Esophagus squamous epithelium (tissue), 5 donors: ENCODE measurements at places on chromosomes 5 and 9. TPM values are rescaled to one million over a fixed set of nuclear protein-coding genes. Genes with fewer than 3 reads are reported as not detected.
A peak's percentile ranks its signal among the peaks of the same experiment; 100 is the strongest.

Gene HRCT1
- not detected for total RNA-seq

Gene PLAA
- 27.7 TPM for total RNA-seq

Gene OR1Q1
- not detected for total RNA-seq

Gene ENTPD8
- not detected for total RNA-seq

Gene CHSY3
- not detected for total RNA-seq

Gene RACK1
- 1,915 TPM for total RNA-seq

Gene NSA2
- 76.1 TPM for total RNA-seq

- peaks cover 45% of the 10 kb centered on the region for H3K4me1 ChIP-seq
- DNase-seq = no peak
These were observed at the start of gene PROB1 for GRCh38 chr5:139394654-139395566. TSS of gene PROB1 (minus strand) at chr5:139395104. CDS start at chr5:139395081, 23 bp downstream.

- H3K4me3 ChIP-seq = no peak overlapping the region
- H3K27me3 ChIP-seq = no peaks in the 10 kb centered on the region
- H3K4me1 ChIP-seq = peaks cover 9% of the 10 kb centered on the region
- no peak overlapping the region for H3K27ac ChIP-seq
These were observed 20.6 kb upstream of the NEURL1B start for GRCh38 chr5:172620506-172620905.

GRCh38 chr5:160082614-160083500 is 36.4 kb downstream of the PWWP2A start:
- no peaks in the 10 kb centered on the region for H3K4me1 ChIP-seq
- H3K27ac ChIP-seq = no peak overlapping the region
- peaks cover 16% of the 10 kb centered on the region for H3K36me3 ChIP-seq

DNA sequence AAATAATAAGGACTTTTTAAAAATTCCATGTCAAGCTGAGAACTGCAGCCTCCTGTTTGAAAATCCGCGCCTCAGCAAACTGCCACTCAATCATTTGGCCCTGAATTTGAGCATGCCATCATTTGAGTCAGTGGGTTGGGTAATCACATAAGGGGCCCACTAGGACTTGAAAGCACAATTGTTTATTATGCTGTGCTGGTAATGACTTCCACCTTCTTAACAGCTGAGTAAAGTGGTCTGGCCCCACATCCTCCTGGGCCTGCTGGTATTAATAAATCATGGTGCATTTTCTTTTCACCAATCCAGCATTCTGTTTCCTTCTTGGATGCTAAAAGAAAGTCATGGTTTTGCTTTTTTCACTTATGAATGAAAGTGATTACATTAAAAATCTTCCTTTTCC is 103.0 kb upstream of the CTSL start:
- H3K4me3 ChIP-seq = no peak overlapping the region
- no peak for DNase-seq
- H3K27me3 ChIP-seq = no peaks in the 10 kb centered on the region
- no peaks in the 10 kb centered on the region for H3K36me3 ChIP-seq

GRCh38 chr5:116130976-116131375 is 46.2 kb downstream of the COMMD10 start:
- no peaks in the 10 kb centered on the region for H3K36me3 ChIP-seq
- H3K27me3 ChIP-seq = no peaks in the 10 kb centered on the region
- no peak overlapping the region for H3K27ac ChIP-seq
- no peak for DNase-seq
- no peak overlapping the region for H3K4me3 ChIP-seq

DNA sequence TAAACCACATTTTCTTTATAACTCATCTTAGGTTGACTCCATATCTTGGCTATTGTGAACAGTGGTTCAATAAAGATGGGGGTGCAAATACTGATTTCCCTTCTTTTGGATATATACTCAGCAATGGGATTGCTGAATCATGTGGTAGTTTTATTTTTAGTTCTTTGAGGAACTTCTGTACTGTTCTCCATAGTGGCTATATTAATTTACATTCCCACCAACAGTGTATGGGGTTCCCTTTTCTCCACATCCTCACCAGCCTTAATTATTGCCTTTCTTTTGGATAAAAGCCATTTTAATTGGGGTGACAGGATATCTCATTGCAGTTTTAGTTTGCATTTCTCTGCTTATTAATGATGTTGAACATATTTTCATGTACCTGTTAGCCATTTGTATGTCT is 107.7 kb upstream of the EQTN start:
- no peak for DNase-seq
- no peak overlapping the region for H3K4me3 ChIP-seq
- H3K4me1 ChIP-seq = peaks cover 24% of the 10 kb centered on the region
- no peak overlapping the region for H3K27ac ChIP-seq
- no peaks in the 10 kb centered on the region for H3K27me3 ChIP-seq
- no peaks in the 10 kb centered on the region for H3K36me3 ChIP-seq

- H3K27me3 ChIP-seq = no peaks in the 10 kb centered on the region
- no peaks in the 10 kb centered on the region for H3K36me3 ChIP-seq
- H3K4me3 ChIP-seq = no peak overlapping the region
- no peaks in the 10 kb centered on the region for H3K4me1 ChIP-seq
- peak overlapping the region; percentile 84 for H3K27ac ChIP-seq
These were observed 8.5 kb downstream of the SPINK9 start for GRCh38 chr5:148343603-148344487.

GRCh38 chr9:17783227-17783626 is 204.4 kb downstream of the SH3GL2 start:
- DNase-seq = no peak
- no peaks in the 10 kb centered on the region for H3K36me3 ChIP-seq

GRCh38 chr5:174172566-174172965 is 127.1 kb downstream of the NSG2 start:
- no peak overlapping the region for H3K27ac ChIP-seq
- DNase-seq = no peak
- H3K4me1 ChIP-seq = no peaks in the 10 kb centered on the region
- no peaks in the 10 kb centered on the region for H3K27me3 ChIP-seq
- H3K36me3 ChIP-seq = no peaks in the 10 kb centered on the region

- no peak overlapping the region for H3K27ac ChIP-seq
- H3K4me1 ChIP-seq = peaks cover 35% of the 10 kb centered on the region
- H3K36me3 ChIP-seq = no peaks in the 10 kb centered on the region
- no peaks in the 10 kb centered on the region for H3K27me3 ChIP-seq
These were observed 3.3 kb downstream of the TMEM268 start for GRCh38 chr9:114614373-114614772.

DNA sequence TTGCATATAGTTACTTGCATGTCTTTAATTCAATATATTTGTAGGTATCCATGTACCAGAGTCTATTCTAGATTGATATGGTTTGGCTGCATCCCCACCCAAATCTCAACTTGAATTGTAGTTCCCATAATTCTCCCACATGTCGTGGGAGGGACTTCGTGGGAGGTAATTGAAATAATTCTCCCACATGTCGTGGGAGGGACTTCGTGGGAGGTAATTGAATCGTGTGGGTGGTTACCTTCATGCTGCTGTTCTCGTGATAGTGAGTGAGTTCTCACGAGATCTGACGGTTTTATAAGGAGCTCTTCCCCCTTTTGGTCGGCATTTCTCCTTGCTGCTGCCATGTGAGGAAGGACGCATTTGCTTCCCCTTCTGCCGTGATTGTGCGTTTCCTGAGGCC is 16.5 kb downstream of the FBXL7 start:
- H3K27me3 ChIP-seq = no peaks in the 10 kb centered on the region
- H3K27ac ChIP-seq = no peak overlapping the region
- no peaks in the 10 kb centered on the region for H3K36me3 ChIP-seq

DNA sequence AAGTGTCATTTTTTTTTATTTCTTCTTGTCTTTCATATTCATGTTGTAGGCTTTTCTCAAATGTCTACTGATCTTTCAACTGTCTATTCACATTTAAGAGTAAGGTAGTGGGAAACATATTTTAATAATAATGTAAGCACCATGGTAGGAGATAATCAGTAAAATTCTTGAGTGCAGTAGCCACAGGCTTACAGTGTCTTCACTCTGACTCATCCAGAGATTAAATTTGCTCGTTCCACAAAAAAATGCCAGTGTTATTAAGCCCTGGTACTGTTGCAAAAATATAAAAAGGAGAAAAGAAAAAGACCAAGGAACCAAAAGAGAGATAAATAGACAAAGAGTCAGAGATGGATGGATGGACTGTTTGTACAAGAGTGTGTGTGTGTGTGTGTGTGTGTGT is 43.0 kb downstream of the PARP8 start:
- no peak overlapping the region for H3K27ac ChIP-seq
- H3K36me3 ChIP-seq = no peaks in the 10 kb centered on the region
- DNase-seq = no peak
- H3K27me3 ChIP-seq = no peaks in the 10 kb centered on the region

- DNase-seq = no peak
- H3K27ac ChIP-seq = no peak overlapping the region
- H3K4me3 ChIP-seq = peak overlapping the region; percentile 5
- H3K27me3 ChIP-seq = no peaks in the 10 kb centered on the region
- no peaks in the 10 kb centered on the region for H3K36me3 ChIP-seq
These were observed 1.0 kb downstream of the ZDHHC11 start for GRCh38 chr5:849651-850301.

GRCh38 chr5:119913425-119913824 is 284.1 kb downstream of the FAM170A start:
- H3K4me3 ChIP-seq = no peak overlapping the region
- no peak for DNase-seq
- no peaks in the 10 kb centered on the region for H3K4me1 ChIP-seq
- no peaks in the 10 kb centered on the region for H3K36me3 ChIP-seq
- no peaks in the 10 kb centered on the region for H3K27me3 ChIP-seq

DNA sequence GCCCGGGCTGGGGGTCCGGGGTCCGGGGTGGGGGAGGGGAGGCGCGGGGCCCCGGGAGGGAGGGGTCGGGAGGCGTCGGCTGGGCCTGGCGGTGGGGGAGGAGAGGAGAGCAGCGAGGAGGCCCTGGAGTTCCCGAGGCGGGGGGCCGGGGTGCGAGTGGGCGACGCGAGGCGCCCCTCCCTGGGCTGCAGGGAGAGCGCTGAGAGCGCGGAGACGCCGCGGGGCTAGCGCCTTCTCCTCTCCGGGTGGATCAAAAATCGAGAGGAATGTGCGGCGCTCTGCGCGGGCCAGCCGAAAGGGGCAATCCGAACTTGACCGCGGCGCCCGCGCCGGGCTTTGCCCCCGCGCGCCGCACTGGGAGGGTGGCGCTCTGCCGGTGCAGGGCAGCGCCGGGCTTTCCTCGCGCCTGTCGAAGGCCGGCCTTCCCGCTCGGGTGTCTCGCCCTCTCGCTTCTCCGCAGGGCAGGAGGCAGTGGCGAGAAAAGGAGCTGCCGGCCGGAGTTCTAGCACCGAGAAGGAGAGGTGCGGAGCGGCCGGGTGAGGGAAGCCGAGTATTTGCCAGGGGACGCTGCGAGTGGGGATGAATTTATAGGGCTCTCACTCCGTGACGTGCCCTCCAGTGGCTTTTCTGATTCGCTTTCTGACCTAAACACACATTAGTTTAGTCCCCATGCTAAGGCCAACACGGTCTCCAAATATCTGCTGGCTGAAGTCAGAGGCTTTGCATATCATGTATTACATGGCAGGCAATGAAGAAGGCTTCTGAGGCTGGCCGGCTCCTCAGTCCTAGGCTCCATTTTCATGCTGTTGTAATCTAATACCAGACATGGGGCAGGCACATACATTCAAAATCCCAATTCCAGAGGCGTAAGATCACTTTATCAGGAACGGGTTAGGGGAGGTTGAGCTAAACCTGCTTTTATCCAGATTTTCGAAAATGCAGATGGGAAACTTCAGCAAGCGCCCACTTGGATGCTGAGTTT is 503 bp upstream of the GDNF start:
- no peaks in the 10 kb centered on the region for H3K36me3 ChIP-seq
- peak overlapping the region; percentile 48 for H3K27ac ChIP-seq
- H3K27me3 ChIP-seq = peaks cover 91% of the 10 kb centered on the region
- H3K4me3 ChIP-seq = peak overlapping the region; percentile 45
- DNase-seq = no peak
- H3K4me1 ChIP-seq = peaks cover 30% of the 10 kb centered on the region

DNA sequence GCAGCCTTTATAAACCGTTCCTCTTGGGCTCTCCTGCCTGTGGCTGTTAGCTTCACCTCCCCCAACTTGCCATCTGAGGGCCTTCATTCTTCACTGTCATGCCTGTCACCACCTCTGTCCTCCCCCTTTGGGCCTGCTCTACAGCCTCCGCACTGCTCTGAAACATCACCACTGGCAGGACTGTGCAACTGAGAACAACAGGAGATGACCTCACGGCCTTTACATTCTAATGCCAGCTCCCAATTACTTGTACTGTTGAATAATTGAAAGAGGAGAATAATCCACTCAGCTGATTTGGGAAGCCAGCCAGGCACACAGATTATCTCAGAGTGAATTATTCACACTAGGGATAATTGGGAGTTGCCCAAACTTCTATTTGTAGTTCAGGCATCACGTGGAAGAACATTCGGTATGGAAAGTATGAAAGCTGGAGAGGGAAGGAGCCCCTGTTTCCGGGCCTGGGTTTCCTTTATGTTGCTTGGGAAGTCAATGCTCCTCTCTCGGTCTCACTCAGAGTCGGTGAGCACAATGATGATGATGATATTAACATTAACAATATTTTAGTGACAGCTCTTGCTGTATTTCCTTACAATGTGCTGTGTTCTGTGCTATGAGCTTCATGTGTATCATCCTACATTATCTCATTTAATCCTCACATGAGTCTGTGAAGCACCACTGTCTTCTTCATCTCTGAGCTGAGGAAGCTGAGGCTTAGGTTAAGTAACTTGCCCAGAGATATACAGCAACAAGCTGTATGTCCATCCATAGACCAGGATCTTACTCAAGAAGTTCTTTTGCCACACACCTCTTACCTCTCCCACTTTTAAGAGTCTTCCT is 99.3 kb upstream of the LRRTM2 start:
- no peak for DNase-seq
- peak overlapping the region; percentile 72 for H3K27ac ChIP-seq
- H3K27me3 ChIP-seq = no peaks in the 10 kb centered on the region
- peaks cover 36% of the 10 kb centered on the region for H3K4me1 ChIP-seq
- H3K4me3 ChIP-seq = no peak overlapping the region

GRCh38 chr5:146588331-146589027 is 72.5 kb upstream of the GPR151 start:
- no peak overlapping the region for H3K4me3 ChIP-seq
- no peak for DNase-seq
- H3K27ac ChIP-seq = no peak overlapping the region
- no peaks in the 10 kb centered on the region for H3K4me1 ChIP-seq
- H3K36me3 ChIP-seq = no peaks in the 10 kb centered on the region

DNA sequence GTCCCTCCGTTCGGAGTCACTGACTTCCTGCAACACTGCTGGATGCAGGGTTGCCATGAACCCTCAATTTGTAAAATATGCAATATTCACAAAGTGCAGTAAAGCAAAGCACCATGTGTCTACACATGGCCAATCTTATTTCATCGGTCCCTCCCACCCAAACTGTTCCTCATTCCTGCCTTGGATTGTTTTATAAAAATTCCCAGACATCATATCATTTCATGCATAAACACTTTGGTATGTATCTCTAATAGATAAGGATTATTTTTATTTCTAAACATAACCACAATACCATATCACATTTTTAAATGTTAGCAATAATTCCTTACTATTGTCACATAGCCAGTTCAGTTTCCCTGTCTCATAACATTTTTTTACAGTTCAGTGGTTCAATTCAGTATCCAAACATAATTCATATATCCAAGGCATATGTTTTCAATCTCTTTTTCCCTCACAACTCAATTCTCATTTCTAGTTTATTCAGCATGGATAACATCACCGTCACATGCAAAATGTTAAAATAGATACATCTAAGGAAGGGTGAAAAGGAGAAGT is 82.0 kb upstream of the PCAT7 start:
- no peaks in the 10 kb centered on the region for H3K4me1 ChIP-seq
- H3K36me3 ChIP-seq = no peaks in the 10 kb centered on the region
- no peak overlapping the region for H3K27ac ChIP-seq

GRCh38 chr9:73202980-73203379 is 51.3 kb downstream of the ANXA1 start:
- H3K27me3 ChIP-seq = no peaks in the 10 kb centered on the region
- no peaks in the 10 kb centered on the region for H3K36me3 ChIP-seq
- no peak for DNase-seq
- no peaks in the 10 kb centered on the region for H3K4me1 ChIP-seq
- no peak overlapping the region for H3K4me3 ChIP-seq
